Bronchus fibroblast of lung (primary cell): ENCODE measurements at places on chromosomes 1 and 21. TPM values are rescaled to one million over a fixed set of nuclear protein-coding genes. Genes with fewer than 3 reads are reported as not detected.

Gene CDK18
- 0.15 and 0.50 TPM in 2 replicates for total RNA-seq

Gene PIK3C2B
- 1.3 and 1.5 TPM in 2 replicates for total RNA-seq

Gene NMNAT2
- 0.17 and 0.89 TPM in 2 replicates for total RNA-seq

Gene ATF3
- total RNA-seq = 4.3 and 6.6 TPM in 2 replicates

Gene FALEC
- total RNA-seq = not detected in 2 replicates

Gene ANKRD45
- 0.30 and 0.50 TPM in 2 replicates for total RNA-seq

Gene RBM8A
- total RNA-seq = 181 and 204 TPM in 2 replicates

Gene NLRP3
- total RNA-seq = not detected in 2 replicates

Gene TMEM200B
- total RNA-seq = 17.1 and 19.7 TPM in 2 replicates

Gene RIMKLA
- total RNA-seq = under 0.01 TPM in 1 of 2 replicates, not detected in the other

Gene ECM1
- total RNA-seq = 44.2 and 44.6 TPM in 2 replicates

Gene LDLRAD1
- not detected in 2 replicates for total RNA-seq

Gene ITLN1
- not detected in 2 replicates for total RNA-seq

Gene PCBP3
- 5.2 and 10.6 TPM in 2 replicates for total RNA-seq

Gene CYP4A11
- not detected in 2 replicates for total RNA-seq

Gene SPRR2E
- total RNA-seq = not detected in 2 replicates

Gene LRRC8C
- total RNA-seq = 8.2 and 10.4 TPM in 2 replicates

Gene APCS
- total RNA-seq = not detected in 2 replicates

Gene ITSN1
- total RNA-seq = 27.1 and 29.9 TPM in 2 replicates

Gene LCE1D
- not detected in 2 replicates for total RNA-seq

Gene WDR64
- total RNA-seq = not detected in 2 replicates

Gene ZSWIM5
- 0.15 and 0.17 TPM in 2 replicates for total RNA-seq

Gene GJA8
- total RNA-seq = not detected in 2 replicates

Gene SELP
- total RNA-seq = not detected in 2 replicates
